Upper lobe of right lung (tissue), 1 donor: ENCODE measurements at places on chromosomes 7 and 10. TPM values are rescaled to one million over a fixed set of nuclear protein-coding genes. Genes with fewer than 3 reads are reported as not detected.

GRCh38 chr7:143334244-143334643, 18.3 kb downstream of the CLCN1 start:
- no peak for DNase-seq

DNA sequence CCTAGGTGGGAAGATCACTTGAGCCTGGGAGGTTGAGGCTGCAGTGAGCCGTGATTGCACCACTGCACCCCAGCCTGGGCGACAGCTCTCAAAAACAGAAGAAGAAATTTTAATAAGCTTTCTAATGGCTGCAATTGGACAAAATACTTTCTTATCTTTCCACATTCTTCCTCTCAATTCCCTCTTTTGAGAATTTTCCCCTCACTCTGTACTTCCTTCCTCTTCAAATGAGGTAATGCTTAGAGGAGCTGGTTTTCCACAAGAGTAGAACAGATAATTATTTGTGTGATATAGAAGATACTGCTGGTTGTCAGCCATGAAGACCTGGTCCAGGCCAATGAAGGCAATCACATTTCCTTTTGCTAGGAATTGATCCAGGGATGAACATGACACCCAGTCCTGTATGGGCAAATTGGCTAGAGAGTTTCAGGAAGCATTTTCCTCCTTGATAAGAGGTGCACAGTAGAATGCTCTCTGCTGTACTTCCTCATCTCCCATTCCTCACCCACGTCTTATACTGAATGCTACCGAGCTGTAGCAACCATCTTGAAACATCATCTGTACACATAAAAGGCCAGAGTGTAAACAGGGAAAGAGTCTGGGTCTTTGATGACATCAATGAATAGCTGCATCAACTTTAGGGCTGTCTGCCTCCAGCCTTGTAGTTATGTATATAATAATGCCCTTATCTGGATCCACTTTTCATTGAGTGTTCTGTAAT, 103.9 kb downstream of the CDK6 start:
- DNase-seq, result no peak

DNA sequence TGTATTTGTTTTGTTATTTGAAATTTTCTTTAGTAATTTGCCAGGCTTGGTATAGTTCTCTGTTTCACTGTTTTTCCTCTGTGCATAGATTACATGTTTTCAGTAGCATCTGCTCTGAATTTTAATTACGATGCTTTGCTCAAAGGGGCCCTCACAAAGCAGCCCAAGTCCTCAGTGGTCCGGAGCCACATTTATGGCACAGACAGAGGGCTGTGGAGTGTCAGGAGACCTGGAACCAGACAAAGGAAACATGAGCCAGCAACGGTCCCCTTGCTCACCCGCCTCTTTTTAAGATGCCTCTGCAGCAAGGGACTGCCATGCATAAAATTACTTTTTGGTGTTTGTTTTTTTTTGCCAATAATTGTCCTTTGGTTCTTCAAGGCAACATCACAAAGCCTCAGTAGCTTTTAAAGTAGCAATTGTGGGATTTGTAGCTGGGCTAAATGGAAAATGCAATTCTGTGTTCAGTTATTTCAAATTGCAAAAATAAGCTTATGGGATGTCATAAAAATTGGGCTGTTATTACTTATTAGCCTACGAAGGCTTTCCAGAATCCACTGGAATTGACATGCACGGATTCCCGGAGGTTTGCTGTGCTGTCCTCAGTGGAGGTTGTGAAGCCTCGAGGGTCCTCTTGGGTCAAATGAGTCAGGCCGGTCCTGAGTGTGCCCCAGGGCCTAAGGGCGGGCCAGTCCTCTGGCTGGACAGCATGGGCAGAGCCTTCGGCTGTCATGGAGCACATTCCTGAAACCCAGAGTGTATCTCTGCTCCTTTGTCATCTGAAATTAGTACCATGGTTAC, 422.8 kb downstream of the GLRX3 start:
- no peak for DNase-seq

DNA sequence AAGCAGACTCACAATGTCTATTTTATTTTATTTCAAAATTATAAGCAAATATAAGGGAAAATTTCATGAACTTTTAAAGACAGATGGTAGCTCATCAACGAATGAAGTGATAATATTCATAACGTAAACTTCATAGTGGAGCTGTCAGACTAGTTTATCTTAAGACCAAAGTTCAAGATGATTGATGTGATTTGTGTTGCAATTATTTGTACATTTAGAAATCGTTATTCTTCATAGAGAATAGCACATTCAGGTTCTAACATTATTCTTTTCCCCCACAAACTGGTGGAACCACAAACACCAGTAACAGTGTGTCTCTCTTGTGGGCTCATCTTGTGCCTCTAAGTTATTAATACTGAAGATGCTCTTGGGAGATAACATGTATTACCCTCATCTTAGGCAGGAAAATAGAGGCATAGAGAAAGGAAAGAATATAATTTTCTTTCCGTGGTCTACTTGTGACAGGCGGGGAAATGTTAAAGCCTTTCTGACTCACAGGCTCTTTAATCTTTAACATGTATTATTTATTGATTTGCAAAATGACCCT, 37.0 kb downstream of the CCSER2 start:
- no peak for DNase-seq

DNA sequence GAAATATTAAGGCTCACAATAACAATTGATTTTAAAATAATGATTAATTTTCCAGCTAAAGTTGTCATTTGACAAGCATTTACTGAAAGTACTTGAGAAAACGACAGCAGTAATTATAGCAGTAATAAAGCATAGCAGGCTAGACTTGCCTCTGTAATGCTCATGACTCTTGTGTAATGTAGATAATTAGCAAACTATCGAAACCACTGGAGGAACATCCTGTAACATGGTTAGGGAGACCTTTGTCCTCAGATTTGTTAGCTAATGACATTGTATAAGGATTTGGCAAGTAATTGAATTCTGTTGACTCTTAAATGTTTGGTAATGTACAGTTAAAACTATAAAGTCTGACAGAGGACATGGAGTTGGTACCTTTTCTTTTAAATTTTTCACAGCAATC, 24.8 kb downstream of the ARL4A start:
- no peak for DNase-seq

DNA sequence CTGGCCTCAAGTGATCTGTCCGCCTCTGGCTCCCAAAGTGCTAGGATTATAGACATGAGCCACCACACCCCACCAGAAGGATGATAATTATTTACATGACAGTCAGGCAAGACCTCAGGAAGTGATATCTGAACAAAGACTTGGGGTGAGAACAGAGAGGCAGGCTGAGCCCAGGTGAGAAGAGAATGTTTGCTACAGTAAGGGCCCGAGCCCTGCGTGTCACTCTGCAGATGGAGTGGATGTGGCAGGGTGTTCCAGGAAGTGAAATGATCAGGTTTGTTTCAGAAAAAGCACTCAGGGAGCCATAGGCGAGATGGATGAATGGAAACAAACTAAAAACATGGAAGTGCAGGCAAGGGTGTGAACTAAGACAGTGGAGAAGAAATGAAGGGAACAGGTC, 22.2 kb downstream of the SFMBT2 start:
- no peak for DNase-seq

DNA sequence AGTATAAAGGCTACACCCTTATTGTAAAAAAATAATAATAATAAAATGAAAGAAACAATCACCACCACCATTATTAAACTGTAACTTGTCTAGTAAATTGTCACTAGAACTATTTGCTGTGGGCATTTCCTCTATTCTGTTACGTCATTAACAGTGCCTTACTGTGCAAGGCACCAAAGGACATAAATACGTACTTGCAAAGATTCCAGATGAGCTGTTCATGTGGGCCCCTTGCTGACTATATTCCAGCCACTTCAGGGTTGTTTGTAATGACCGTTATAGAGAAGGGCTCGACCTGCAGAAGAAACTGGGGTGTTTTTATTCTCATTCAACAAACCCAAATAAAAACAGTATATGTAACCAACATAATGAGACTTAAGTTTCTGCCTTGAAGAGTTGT, 60.4 kb downstream of the KLRG2 start:
- no peak for DNase-seq

DNA sequence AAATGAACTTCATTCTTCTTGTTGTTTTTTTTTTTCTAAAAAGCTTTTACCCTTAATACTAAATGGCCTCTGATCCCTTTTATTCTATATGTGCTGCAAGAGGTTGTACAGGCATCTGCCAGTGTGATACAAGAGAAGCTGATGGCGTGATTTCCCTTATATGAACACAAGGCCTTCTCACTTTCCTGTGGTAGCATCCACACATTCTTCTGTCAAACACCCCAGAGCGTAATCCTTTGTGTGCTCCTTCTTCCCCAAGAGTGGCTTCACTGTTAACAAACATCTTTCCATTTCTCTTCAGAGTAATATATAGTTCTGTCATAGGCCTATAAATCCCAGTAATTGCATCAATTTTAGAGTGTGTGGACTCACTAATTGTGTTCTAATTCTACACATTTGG, 86.3 kb upstream of the CAPZA2 start:
- no peak for DNase-seq

DNA sequence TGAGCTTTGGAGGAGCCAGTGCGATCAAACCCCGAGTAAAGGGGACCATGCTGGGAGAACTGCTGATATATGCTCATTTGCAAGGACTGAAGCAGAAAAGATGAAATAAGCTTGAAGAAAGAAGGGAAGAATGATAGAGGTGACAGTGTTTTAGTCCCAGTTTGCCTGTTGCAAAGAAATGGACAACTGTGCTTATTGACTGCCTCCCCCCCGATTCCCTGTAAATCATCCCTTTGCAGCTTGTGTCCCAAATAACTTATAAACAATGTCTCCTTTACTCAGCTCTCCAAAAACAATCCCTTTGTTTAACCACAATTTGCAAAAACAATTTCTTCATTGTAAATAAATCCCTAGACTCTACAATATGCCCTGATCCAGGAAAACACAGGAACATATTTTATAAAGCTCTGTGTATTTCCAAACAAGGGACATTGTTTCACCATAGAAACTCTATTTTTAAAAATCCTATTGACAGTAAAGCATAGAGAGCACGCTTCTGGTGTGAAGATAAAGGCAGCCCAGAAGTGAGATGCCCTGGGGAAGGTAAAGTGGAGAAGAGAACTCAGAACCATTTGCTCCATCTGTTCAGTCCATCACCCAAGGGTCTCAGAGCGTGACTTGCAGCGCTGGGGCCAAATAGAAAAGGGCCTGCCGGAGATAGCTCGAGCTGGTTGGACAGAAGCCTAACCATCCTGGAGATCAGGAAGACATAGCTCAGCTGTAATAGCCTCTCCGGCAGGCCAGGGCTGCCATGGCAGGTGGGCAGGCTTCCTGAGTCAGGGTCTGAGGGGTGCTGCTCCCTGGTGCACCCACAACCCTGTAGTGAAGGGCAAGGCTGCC, 280.5 kb downstream of the WDR11 start:
- no peak for DNase-seq

DNA sequence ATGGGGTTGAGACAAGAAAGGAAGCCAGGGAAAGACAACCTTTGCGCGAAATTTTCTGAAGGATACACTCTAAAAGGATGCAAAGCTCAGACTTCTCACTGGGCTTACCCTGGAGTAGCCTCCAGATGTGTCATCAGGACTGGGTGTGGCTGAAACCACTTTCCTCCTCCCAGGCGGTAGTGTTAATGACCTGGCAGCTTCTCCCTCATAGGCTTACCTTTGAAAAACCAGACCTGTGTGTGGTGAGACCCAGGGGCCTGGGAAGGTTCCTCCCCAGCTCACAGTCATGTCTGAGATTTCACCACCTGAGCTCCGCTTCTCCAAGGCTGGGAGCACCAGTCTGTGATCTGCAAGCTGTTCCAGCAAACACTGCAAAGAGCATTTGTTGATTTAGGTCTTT, 93.7 kb downstream of the EPC1 start:
- DNase-seq, result no peak

DNA sequence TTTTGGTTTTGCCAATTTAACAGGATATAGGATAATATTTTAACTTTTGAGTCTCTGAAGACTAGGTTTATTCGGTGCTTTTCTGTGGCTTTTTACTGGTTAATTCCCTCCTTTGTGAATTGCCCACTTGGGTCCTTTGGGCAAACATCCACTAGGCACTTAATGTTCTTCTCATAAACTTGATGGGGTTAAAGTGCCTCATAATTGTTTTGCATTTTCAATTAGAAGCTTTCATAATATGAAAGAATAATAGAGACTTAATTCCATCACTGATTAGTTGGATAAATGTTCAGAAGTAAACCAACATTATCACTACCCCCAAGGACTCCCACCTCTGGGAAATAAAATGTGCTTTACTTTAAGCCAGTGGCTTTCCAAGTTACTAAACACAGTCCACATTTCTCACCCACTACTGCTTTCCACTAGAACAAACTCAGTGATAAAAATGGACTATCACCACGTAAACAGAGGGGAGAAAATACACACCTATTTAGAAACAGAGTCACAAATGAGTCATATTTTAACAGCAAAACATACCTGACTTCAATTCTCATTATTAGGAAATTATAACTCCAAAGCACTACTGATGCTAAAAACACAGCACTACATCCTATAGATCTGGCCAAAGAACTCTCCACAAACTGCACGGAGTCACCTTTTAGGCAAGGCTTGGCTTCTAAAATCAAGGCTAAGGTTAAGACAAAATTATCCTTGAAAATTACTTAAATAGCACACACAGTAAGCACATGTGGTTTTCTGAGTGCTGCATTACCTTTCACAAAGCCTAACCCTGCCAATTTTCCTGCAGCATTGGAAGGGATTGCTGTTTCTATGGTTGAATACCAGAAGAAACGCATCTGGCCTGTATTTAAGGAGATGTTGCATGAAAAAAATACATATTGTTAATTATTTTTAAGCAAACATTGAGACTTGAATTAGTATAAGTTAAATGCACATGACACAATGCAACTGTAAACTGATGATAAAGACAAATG, 41.2 kb downstream of the PARD3 start:
- DNase-seq, result no peak

DNA sequence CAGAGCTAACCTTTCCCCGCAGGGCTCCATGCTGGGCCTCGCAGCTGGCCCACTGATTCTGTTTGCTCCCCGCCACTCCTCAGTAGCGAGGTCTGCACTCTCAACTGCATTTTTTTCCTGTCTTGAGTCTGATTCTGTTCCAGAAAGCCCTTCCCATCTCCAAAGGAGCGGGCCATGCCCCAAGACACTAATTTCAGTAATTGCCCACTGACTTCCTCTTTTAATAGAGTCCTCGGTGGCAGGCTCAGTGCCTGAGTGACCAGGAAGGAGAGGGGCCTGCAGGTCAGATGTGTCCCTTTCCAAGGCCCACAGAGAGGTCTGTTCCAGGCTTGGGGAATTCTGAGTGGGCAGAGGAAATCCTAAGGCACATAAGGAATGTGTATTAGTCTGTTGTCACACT, 77.4 kb downstream of the ADCY1 start:
- DNase-seq, result no peak

DNA sequence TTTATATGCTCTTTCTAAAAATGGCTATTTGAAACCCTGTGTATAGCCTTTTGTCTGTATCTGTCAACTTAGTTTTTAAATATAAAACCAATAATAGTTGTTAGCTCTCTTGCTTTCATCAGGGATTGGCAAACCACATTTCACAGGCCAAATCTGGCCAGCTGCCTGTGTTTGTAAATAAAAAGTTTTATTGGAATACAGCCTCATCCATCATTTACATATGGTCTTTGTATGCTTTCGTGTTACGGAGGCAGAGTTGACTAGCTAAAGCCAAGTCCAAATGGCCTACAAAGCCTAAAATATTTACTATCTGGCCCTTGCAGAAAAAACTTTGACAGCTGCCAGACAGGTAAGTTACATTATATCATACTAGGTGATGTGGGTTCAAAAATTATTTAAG, 235.0 kb downstream of the BICC1 start:
- DNase-seq, result no peak

- DNase-seq, result no peak
Observed at GRCh38 chr7:18292584-18292983, 203.0 kb upstream of the HDAC9 start.

Gene TBX20
- total RNA-seq, result not detected

Gene CCT6A
- total RNA-seq, result 76.2 TPM

Gene FXYD4
- 1.1 TPM for total RNA-seq

Gene PALD1
- 27.0 TPM for total RNA-seq

Gene KCNIP2
- total RNA-seq, result 3.0 TPM

Gene SPDYE6
- total RNA-seq, result not detected

Gene NOD1
- total RNA-seq, result 43.5 TPM
